ENCODE measurements at places on chromosomes 3 and 15. TPM values are rescaled to one million over a fixed set of nuclear protein-coding genes. Genes with fewer than 3 reads are reported as not detected.

DNA sequence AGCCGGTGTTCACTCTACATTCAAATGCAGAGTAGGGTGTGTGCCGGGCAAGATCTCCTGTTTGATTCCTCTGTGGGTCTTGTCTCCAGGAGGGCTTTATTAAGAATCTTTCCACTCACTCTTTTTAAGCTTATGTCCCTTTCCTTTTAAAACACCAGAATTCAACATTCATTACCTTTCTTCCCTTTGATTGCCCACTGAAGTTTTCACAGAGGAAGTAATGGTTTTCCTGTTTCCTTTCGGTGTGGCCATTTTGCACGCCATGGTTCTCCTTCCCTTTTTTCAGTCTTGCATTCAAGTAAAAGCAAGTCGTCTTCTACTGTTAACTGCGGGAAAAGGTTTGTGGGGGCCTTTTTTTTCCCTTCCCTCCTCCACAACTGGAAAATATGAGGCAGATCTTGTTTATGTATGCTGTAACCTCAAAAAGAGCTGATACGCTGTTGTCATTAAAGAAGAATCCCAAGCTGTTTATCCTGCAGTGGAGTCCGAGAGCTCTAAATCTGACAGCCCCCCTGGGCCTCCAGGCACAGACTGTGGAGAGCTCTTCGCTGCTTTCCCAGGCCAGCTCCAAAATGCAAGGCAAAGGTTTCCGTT is 40.5 kb downstream of the FILIP1L start:
- no peak for DNase-seq

GRCh38 chr3:56725175-56725574 is 42.1 kb upstream of the TASOR start:
- peak; percentile 31 for DNase-seq

DNA sequence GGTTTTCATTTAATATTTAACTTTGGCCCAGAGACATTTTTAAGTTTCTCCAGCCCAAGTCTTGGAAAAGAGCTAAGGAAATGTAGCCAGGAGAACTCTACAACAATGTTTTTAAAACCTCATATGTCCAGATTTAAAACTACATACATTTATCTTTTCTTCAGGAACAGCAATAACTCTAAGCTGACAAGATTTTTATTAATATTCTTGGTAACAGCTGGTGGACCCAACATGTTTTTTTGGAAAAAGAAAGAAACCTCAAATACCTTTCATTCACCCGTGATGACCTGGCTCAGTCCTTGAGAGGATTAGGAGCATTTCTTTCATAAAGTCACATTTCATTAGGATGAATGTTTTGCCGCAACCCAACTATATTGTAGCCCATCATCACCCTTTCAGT is 50.4 kb upstream of the CMSS1 start:
- DNase-seq: no peak

DNA sequence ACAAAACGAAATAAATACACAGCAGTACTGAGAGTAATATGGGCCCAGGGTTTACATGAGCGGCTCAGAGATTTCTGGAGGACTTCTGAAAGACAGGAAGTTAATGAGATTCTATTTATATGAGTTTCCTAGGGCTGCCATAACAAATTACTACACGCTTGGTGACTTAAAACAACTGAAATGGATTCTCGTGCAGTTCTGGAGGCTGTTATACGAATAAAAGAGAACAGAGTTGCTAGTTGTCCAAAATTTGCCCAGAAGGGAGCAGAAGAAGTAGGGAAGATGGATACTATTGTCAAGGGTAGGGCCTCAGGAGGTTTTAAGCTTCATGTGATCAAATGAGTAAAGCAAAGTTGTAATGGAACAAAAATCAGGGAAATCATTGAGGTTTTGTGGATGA is 173.1 kb upstream of the LYSMD4 start:
- no peak for DNase-seq

DNA sequence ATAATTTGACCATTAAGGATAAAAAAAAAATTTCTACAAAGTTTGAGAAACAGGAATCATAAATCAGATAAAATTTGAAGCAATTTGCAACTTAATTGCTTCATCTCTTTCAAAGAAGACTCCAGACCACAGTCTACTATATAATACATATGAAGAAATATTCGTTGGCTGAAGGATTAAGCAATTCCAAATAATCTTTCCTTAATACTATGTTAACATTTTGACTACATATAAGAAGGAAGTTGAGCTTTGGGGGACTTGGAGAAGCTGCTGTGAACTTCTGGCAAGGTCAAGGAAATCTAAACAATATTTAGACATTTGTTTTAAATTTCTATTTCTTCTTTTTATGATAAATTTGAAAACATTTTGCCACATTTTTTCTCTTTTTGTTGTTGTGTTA is 13.5 kb upstream of the GABRR3 start:
- no peak for DNase-seq

The MORF4L1 gene
- 243 TPM for total RNA-seq

- no peak for DNase-seq
Observed at GRCh38 chr3:148873977-148874376, 8.9 kb downstream of the CPA3 start.

The RBMS3 gene
- 0.22 TPM for total RNA-seq

DNA sequence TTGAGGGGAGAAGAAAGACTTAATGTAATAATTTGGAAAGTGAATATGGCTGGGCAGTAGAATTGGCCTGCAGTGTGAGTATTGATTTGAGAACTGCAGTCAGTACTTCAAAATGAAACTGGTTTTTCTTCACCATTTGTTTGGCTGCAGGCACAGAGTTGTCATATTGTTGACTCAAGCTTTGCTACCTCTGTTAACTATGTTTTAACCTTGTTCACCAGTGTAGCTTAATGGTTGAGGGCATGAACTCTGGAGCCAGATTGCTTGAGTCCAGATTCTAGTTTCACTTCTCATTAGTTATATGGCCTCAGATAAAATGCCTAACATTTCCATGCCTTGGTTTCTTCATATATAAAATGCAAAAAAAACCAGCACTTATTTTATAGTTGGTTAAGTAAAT is 64.1 kb downstream of the CFAP44 start:
- no peak for DNase-seq

DNA sequence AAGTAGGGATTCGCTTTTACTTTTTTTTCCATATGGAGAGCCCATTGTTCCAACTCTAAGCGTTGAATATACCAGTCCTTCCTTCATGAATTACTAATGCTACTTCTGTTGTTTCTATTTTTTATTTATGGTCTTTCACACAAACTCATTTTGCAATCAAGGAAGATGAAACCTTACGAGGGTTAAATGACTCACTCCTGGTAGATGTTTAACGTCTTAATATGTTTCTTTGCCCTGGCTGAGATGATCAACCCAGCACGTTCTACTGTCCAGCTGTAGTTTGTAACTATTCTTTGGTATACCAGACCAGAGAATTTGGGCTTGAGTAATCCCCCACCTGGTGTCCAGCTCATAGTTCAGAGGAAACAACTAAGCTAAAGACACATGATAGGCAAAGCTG is 23.1 kb downstream of the CDCP1 start:
- no peak for DNase-seq

The ARHGAP31 gene
- total RNA-seq: 25.8 TPM

GRCh38 chr15:96328181-96328876 is 2.2 kb upstream of the NR2F2 start:
- no peak for DNase-seq

GRCh38 chr3:53224536-53224935 is 31.3 kb downstream of the TKT start:
- DNase-seq: no peak

GRCh38 chr15:68230157-68231100 is 901 bp upstream of the CLN6 start:
- no peak for DNase-seq

The NR1I2 gene
- total RNA-seq: 0.38 TPM

GRCh38 chr15:52100807-52101442 is 11.7 kb downstream of the BCL2L10 start:
- no peak for DNase-seq

The PIF1 gene
- 14.7 TPM for total RNA-seq

DNA sequence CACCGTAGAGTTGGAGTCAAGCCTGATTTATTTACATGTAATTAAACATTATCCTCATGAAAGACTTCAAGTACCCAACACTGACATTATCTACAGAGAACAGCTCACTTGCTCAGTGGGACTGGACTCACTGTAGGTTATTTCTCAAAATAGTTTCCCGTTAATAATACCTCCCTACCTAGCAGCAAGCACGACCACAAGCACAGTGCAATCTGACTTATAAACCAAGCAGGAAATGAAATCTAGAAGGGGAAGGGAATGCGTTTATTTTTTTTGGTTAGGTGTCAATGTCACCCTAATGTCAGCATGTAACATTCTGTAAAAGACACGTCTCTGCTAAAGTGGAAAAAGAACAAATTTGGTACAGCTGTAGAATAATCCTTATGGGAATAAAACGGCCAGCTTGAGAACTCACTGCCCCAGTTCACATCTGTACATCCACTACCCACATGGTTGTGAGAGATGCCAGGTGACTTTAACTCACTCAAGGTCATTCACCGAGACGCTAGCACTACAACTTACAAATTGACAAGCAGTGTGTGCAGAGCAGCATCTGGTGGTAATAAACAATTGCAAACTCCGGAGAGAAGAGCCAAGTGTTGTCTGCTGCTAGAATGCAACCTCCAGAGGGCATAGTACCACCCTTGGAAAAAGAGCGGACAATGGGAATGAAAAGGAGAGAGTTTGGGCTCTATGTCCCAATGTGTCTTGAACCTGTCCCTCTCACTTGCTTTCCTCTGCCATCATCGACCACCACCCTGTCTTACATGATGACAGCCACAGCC is 242.5 kb downstream of the CADPS start:
- DNase-seq: no peak

The AP3B2 gene
- 0.61 TPM for total RNA-seq

DNA sequence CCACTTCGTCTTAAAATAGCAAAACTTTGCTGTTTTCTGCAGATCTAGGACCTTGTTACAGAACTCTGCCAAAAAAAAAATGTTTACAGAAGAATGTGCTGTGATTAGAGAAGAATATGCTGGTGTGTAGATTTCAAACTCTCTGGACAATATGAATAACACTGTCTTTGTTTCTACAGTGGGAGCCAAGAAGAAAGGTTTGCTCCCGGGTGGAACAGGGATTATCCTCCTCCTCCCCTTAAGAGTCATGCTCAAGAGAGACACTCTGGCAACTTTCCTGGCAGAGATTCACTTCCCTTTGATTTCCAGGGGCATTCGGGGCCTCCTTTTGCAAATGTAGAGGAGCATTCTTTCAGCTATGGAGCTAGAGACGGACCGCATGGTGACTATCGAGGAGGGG is 27.3 kb downstream of the RBM6 start:
- no peak for DNase-seq

- DNase-seq: no peak
Observed at GRCh38 chr15:68830141-68830785, 9.6 kb upstream of the ANP32A start.

DNA sequence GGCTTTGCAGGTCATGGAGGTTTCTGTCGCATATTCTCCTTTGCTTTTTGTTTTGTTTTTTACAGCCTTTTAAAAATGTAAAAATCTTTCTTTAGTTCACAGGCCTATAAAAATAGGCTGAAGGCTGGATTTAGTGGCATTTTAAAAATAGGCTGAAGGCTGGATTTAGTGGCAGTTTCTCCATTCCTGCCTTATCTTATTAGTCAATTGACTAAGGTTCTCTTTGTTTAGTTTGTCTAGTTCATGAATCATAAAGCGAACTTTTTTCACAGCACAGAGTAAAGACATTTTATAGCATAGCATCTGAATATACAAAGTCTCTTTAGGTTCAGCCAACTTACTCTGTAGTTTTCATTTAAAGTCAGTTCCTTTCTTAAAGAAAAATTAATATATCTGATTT is 31.4 kb downstream of the AP4E1 start:
- DNase-seq: no peak

DNA sequence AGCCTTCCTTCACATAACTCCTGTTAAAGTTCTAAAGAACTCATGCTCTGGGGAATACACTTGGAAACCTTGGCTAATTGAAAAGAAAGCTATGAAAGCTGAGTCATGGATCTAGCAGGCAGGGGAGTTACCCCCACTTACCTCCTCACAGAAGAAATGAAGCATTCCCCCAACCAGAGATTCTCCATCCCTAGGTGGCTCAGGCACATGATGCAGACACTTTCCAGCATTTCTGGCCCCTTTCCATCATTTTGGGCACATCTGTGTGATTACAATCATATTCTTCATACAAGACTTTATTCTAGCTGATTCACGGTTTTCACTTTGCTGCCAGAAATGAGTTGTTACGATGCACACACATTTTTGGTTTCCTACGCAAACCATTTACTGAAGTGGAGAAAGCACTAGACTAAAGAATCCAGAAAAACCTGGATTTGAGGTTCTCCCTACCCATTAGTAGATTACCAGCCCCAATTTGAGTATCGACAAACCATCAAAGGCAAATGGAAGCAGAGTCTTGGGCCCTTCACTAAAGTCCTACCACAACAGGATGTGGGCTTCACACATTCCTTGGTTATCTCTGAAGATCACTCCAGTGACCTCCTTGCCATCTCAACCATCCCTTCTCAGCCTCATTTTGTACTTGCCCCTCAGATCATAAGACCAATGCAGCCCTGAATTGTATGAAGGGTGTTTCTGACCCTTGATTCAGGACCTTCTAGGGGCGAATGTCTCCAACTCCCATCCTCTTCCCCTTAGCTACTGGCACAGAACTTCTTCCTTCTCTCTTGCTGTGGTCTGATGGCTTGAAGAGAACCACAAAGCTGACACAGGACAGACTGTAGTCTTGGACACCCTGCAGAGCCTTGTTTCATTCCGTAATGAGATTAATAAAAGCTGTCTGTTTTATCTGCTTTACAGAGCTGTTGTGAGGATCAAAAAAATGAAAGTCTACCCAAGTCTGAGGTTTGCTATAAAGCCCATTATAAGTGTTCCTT is 42.5 kb upstream of the SNRK start:
- no peak for DNase-seq

GRCh38 chr15:68793776-68794175 is 26.9 kb downstream of the ANP32A start:
- DNase-seq: no peak

The FSIP1 gene
- 0.63 TPM for total RNA-seq

DNA sequence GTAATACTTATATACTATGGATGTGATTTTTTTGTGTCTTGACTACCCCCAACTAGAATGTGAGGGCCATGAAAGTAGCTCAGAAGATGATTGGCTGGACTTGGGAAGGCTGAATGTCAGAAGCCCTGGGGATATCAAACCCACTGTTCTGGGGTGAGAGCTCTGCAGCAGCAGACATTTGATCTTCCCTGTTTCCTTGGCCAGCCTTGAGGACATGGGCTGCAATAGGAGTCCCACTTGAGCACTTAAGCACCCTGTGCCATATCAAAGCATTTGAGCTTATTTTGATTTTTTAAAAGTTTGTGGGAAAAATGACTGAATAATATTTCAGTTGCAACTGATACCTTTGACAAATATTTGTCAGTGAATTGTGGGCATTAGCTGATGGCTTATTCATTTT is 21.7 kb downstream of the GTF2E1 start:
- no peak for DNase-seq

DNA sequence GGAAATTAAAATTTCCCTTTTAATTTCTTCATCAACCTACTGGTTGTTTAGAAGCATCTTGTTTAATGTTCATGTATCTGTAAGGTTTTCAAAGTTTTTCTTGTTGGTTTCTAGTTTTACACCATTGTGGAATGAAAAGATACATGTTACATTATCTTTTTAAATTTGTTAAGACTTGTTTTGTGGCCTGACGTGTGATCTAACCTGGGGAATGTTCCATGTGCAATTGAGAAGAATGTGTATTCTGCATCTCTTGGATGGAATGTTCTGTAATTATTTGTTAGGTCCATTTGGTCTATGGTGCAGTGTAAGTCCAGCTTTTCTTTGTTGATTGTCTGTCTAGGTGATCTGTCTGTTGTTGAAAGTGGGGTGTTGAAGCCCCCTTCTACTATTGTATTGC is 45.7 kb downstream of the THSD4 start:
- no peak for DNase-seq

The WDR72 gene
- total RNA-seq: not detected

The RRP9 gene
- 82.7 TPM for total RNA-seq

The SNURF gene
- total RNA-seq: 22.8 TPM

Data from CD8-positive, alpha-beta memory T cell (primary cell).